Testis (tissue), 5 donors: ENCODE measurements at places on chromosomes 6 and 20. TPM values are rescaled to one million over a fixed set of nuclear protein-coding genes. Genes with fewer than 3 reads are reported as not detected.
A peak's percentile ranks its signal among the peaks of the same experiment; 100 is the strongest.

The SLC16A10 gene
- total RNA-seq: 16.9 TPM

The DPM1 gene
- 54.3 TPM for total RNA-seq

The TMEM217 gene
- total RNA-seq: 16.2 TPM

The TRIM38 gene
- total RNA-seq: 9.1 TPM

The CD93 gene
- 14.2 TPM for total RNA-seq

The MEI4 gene
- 6.3 TPM for total RNA-seq

The TREM2 gene
- 2.2 TPM for total RNA-seq

The GLYATL3 gene
- total RNA-seq: not detected

The EMILIN3 gene
- total RNA-seq: 3.7 TPM

The DEFB126 gene
- not detected for total RNA-seq

The ULBP3 gene
- total RNA-seq: 33.5 TPM

The VAPB gene
- total RNA-seq: 23.5 TPM

DNA sequence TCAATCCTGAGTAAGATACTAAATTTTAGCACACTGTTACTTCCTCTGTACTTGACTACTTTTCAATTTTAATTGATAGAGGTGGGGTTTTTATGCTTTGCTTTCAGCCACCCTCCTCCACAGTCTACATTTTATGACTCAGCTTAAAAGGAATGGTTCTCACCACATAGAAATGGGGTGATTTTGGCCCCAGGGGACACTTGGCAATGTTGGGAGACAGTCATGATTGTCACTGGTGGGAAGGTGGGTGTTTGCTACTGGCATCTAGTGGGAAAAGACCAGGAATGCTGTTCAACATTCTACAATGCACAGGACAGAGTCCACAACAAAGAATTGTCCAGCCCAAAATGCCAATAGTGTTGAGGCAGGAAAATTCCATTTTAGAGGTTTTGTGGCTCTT, 71.3 kb downstream of the PCSK2 start:
- DNase-seq: no peak

GRCh38 chr6:67633058-67633457, 1002.0 kb upstream of the ADGRB3 start:
- no peak for DNase-seq

DNA sequence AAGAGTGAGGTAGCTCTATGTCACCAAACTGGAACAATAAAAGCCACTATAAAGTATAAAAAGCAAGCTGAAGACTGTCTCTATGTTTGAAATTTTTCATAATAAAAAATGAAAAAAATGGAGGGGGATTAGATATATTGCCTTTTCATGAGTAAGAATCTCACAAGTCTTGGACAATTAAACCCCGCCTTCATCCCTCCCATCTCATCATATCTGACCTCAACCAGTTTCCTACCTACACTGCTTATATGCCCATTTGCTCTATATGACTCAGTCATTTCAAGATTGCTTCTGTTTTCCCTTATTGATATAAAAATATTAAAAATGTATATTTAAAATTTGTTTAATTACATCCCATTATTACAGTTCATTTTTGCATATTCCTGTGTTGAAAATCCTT, 2.9 kb upstream of the TRIM39 start:
- DNase-seq: no peak

GRCh38 chr6:105191351-105191750, 11.5 kb upstream of the POPDC3 start:
- DNase-seq: no peak

GRCh38 chr6:126773112-126773805, 345.2 kb upstream of the RSPO3 start:
- peak; percentile 18 for DNase-seq

GRCh38 chr6:154893917-154894316, 101.2 kb upstream of the TIAM2 start:
- no peak for DNase-seq

GRCh38 chr20:32902456-32903420, 44.0 kb downstream of the EFCAB8 start:
- DNase-seq: peak; percentile 51

GRCh38 chr6:47096211-47096895, 54.2 kb upstream of the ADGRF1 start:
- DNase-seq: no peak

DNA sequence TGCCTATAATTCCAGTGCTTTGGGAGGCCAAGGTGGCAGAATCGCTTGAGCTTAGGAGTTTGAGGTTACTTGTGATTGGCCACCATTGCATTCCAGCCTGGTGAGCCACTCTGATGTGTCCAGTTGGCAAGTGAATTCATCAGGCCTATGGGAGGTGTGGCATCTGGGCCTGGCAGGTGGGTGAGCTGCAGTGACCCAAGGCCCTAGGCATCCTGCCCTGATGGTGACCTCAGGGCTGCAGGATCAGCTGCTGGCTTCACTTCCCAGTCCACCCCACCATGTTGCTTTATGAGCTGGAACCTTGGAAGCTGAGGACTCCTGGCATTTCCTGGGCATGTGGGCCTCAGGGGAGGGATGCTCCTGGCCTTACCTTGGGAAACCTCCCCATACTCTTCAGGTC, 20.5 kb downstream of the RSPH9 start:
- no peak for DNase-seq

DNA sequence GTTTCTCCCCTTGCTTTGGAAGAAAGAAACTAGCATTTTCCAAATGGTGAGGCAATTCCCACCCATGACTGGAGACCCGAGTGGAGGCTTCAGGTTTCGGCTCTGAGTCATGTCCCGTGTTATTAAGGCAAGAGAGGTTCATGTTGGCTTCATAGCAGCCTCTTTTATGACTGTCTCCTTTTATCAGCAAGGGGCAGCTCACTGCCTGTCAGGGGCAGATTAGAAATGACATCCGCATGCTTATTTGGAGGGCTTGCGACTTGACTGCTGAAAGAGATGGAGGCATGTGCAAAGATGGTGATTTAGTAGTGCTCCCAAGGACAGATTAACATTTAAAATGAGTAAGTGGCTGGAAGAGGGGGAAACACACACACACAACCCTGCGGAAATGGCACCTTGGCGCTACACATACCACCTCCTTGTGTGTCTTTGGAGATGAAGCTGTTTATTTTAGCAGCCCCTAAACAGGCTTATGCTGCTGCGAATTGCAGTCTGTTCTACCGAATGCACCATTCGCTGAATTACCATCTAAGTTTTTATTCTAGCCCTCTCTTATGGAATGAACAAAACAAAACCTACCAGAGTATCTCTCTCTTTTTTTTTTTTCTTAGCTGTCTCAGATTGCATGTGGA, 52.1 kb upstream of the VSTM2L start:
- DNase-seq: no peak

GRCh38 chr6:125748406-125749172, 843 bp upstream of the HEY2 start:
- no peak for DNase-seq

GRCh38 chr20:40724566-40724965, 35.5 kb upstream of the MAFB start:
- no peak for DNase-seq

GRCh38 chr6:43338243-43338642, 29.6 kb upstream of the CRIP3 start:
- no peak for DNase-seq

GRCh38 chr20:16368645-16369292, 204.5 kb downstream of the KIF16B start:
- no peak for DNase-seq

DNA sequence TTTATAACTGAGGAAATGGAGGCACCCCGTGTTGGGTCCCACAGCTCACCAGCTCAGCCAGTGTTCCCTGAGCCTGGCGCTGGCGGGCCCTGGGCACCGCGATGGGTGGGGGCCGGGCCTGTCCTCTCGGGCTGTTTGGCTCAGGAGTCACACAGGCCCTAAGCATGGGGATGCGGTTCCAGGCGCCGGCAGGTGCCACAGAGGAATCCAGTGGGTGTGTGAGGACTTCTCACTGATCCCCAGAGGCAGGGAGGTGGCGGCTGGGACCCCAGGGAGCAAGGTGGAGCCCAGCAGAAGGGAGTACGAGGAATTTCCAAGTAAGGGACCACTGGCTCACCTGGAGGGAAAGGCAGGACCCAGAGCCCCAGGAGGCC, 57.5 kb downstream of the IRF4 start:
- DNase-seq: peak; percentile 10

- no peak for DNase-seq
Measured at GRCh38 chr20:12927489-12927888, 81.3 kb upstream of the SPTLC3 start.

DNA sequence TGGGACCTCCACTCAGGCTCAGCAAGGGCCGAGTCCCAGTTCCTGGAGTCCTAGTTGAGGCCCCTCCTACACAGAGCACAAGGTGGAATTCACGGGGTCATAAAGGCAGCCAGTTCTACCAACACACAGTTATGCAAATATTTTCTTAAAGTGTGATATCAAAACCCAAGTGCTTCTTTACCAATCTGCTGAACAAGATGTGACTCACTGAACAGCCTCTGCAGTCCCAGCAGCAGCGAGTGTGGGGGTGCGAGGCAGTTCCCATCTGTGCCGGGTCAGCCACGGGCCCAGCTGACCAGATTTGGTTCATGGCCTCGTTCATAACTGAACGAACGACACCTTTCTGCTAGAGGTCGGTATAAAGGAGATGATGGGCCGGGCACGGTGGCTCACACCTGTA, 4.5 kb upstream of the TCEA2 start:
- DNase-seq: no peak

- DNase-seq: peak; percentile 44
Measured at GRCh38 chr6:159110013-159110412, 59.2 kb upstream of the FNDC1 start.

- DNase-seq: no peak
Measured at GRCh38 chr6:7920425-7920824, 9.8 kb upstream of the TXNDC5 start.

GRCh38 chr6:120774275-120774674, 560.0 kb downstream of the TBC1D32 start:
- DNase-seq: no peak

DNA sequence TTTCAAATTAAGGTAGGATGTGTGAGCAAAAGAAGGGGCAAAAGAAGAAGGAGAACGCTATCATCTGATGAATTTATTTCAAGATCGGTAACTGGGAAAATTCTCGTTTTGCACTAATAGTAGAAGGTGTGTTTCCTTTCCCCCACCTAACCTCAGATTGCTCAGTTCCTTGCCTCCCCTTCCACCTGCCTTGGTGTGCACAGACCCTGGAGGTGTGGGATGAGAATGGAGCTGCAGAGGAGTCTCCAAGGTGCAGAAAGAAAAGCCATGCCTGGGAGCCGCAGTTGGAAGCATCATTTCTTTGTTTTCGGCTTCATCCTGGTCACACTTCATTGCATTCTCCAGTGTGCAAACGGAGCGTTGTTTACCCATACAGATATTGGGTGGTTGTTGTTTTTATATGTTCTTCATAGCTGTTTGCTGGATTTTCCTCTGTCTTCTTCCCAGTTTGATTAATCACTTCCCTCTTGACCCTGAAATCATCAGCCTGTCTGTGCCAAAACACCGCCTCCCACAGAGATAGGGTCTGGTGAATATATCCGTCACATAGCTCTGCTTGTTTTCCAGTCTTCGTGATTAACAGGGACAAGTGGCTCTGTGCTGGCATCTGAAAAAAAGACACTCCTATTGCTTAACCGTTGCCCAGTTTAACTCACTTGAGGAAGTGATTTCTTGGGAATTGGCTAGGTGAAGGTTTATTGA, 40.2 kb upstream of the NEDD9 start:
- peak; percentile 45 for DNase-seq

GRCh38 chr6:36955136-36955535, 598 bp downstream of the PI16 start:
- DNase-seq: no peak

DNA sequence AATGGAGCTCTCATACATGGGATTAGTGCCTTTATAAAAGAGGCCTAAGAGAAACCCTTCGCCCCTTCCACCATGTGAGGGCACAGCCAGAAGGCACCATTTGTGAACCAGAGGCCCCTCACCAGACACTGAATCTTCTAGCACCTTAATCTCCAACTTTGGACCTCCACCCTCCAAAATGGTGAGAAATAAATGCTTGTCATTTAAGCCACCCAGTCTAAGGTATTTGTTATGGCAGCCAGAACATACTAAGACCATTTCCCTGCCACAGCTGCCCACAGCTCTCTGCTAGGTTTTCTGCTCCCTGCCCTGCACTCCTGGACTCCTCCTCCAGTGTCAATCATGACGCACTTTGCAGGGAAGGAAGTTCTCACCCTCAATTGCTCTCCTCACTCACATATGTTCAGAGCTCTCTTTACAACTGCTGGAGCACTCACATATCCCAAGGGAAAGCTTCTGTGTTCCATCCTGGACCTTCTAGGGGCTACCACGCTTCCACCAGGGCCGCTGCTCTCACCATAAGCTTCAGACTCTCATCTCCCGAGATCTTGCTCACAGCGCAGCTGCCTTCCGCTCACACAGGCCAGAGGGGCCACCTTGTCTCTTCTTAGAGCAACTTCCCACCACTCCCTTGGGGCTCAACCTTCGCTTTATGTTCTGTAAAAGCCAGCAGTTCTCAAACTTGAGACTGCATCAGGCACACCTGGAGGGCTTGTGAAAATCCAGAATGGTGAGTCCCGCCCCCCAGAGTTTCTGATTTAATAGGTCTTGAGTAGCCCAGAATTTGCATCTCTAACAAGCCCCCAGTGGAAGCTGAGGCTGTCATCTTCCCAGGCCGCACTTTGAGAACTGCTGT, 1.6 kb upstream of the LY86 start:
- DNase-seq: no peak

- DNase-seq: no peak
Measured at GRCh38 chr20:61024390-61024789, 227.7 kb upstream of the CDH4 start.

DNA sequence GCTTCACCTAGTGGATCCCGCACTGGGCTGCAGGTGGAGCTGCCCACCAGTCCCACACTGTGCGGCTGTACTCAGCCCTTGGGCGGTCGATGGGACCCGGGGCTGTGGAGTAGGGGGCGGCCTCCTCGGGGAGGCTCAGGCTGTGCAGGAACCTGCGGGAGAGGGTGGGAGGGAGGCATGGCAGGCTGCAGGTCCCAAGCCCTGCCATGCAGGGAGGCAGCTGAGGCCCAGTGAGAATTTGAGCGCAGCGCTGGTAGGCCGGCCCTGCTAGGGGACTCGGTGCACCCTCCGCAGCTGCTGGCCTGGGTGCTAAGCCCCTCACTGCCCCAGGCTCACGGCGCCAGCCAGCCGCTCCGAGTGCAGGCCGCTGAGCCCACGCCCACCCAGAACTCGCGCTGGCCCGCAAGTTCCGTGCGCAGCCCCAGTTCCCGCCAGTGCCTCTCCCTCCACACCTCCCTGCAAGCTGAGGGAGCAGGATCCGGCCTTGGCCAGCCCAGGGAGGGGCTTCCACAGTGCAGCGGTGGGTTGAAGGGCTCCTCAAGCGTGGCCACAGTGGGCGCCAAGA, 1407.6 kb downstream of the EPHA7 start:
- no peak for DNase-seq

GRCh38 chr6:24743265-24743943, 24.4 kb upstream of the C6orf62 start:
- DNase-seq: no peak

GRCh38 chr6:27495386-27496135, 22.7 kb upstream of the ZNF184 start:
- DNase-seq: peak; percentile 65
